ENCODE measurements at places on chromosomes 4 and X.

DNA sequence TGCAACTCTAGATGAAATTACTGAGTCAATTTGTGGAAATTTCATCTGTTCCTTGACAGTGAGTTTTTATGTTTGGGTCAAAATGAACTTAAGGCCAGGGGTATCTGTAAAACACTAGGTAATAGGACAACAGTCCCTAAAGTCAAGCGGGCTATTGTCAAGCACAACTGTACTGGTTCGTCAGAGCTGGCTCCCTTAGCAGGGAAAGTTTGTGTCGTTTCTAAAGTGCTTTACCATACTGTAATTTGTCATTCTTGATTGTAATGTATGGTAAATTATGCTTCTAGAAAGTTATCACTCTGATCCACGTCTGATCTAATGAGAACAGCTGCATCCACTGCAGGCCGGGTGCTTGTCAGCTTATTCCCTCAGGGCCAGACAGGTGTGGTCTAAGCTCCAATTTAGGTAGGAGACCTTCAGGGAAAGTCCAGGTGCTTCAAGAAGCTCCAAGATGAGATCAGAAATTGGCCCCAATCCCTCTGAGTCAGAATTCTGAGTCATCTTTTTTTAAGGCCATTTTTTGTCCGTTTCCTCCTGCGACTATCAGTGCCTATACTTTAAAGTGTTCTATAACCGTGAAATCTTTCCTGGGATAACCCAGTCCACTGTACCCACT, 92.2 kb downstream of the PALLD start:
- DNase-seq = no peak

DNA sequence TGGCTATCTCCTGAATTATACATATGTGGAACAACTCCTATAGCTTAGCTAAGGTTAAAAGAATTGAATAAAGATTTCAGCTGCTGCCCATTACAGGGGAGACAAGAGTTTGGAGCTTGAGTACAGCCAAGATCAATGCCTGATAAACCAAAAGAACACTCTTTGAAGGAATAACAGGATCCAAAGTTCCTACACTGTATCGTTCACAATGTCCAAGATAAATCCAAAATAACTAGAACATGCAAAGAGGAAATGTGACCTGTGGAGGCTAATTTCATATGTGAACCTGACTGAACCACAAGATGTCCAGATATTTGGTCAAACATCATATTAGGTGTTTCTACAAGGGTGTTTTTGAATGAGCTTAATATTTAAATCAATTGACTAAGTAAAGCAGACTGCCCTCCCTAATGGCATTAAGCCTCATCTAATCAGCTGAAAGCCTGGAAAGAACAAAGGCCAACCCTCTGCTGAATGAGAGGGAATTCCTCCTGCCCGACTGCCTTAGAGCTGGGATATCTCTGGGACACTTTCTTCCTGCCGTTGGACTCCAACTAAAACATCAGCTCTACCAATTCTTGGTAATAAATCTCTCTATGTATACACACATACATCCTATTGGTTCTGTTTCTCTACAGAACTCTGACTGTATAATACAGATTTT, 19.2 kb downstream of the RFC1 start:
- DNase-seq = no peak

- DNase-seq = no peak
Measured at GRCh38 chr4:151048913-151049312, 33.8 kb upstream of the LRBA start.

DNA sequence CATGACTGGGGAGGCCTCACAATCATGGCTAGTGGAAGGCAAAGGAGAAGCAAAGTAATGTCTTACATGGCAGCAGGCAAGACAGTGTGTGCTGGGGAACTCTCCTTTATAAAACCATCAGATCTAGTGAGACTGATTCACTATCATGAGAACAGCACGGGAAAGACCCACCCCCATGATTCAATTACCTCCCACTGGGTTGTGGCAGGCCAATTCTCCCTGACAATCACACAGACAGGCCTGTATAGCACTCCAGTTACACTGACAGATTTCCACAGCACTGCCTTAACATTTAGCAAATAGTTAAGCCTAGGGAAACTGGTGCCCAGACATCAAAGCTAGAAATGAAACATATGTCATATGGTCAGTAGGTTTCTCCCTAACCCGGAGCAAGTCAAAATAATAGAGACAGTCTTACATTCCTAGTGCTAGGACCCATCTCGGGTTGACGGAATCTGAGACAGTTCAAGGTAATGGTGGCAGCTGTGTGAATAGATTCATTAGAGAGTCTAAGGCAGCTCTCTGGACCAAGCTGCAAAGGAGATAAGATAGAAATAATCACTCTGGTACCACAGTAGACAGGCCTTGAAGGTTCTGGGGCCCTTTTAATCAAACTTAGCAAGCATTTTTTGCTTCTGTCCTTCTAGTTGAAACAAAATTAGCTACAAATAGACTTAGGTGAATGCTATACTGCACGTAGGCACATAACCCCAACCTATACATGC, 9.4 kb upstream of the HERC5 start:
- no peak for DNase-seq

- DNase-seq = peak; percentile 8
Measured at GRCh38 chr4:91113130-91113706, 986.0 kb downstream of the CCSER1 start.
